A549 treated with Mapracorat at 1 μM for 4 hours (cell line): ENCODE measurements at places on chromosomes 5 and 9. TPM values are rescaled to one million over a fixed set of nuclear protein-coding genes. Genes with fewer than 3 reads are reported as not detected.

The PRDM9 gene
- total RNA-seq: not detected in 5 replicates

The ADGRD2 gene
- not detected in 5 replicates for total RNA-seq

The SLC34A3 gene
- total RNA-seq: 0.08 to 0.28 TPM (median 0.09 TPM) in 3 of 5 replicates, not detected in the others

The ACOT12 gene
- total RNA-seq: 0.23 TPM in 1 of 5 replicates, not detected in the others

The TBC1D13 gene
- total RNA-seq: 19.9 to 20.9 TPM (median 20.6 TPM) in 5 replicates

The IFNB1 gene
- total RNA-seq: not detected in 5 replicates

The ASS1 gene
- total RNA-seq: 18.0 to 21.5 TPM (median 20.0 TPM) in 5 replicates

The PCDHGC3 gene
- total RNA-seq: 5.1 to 6.3 TPM (median 5.9 TPM) in 5 replicates

The LHX6 gene
- total RNA-seq: 1.9 to 2.4 TPM (median 2.1 TPM) in 5 replicates

The PHYHD1 gene
- total RNA-seq: 0.19 to 0.28 TPM (median 0.23 TPM) in 3 of 5 replicates, not detected in the others

The RFX3 gene
- total RNA-seq: 1.2 to 2.4 TPM (median 1.9 TPM) in 5 replicates

The ENHO gene
- total RNA-seq: 1.2 to 2.9 TPM (median 2.3 TPM) in 5 replicates

The HSPA5 gene
- 334 to 360 TPM (median 353 TPM) in 5 replicates for total RNA-seq

The ZBED3 gene
- total RNA-seq: 3.4 to 4.8 TPM (median 3.9 TPM) in 5 replicates

The PRLR gene
- total RNA-seq: 0.02 to 0.28 TPM (median 0.09 TPM) in 4 of 5 replicates, not detected in the other

The FSD1L gene
- total RNA-seq: 3.3 to 4.9 TPM (median 4.1 TPM) in 5 replicates

The ADAMTS2 gene
- 0.08 to 0.15 TPM (median 0.10 TPM) in 4 of 5 replicates, not detected in the other for total RNA-seq

The PROP1 gene
- total RNA-seq: not detected in 5 replicates

The SMIM15 gene
- total RNA-seq: 62.2 to 88.9 TPM (median 69.0 TPM) in 5 replicates

The SV2C gene
- total RNA-seq: 0.04 TPM in 1 of 5 replicates, not detected in the others

The RLN2 gene
- 0.21 to 0.52 TPM (median 0.28 TPM) in 3 of 5 replicates, not detected in the others for total RNA-seq

The PCDHGB4 gene
- total RNA-seq: 0.55 to 1.0 TPM (median 0.97 TPM) in 5 replicates

The TMEM252 gene
- not detected in 5 replicates for total RNA-seq

The SPINK1 gene
- 0.43 to 1.9 TPM (median 1.4 TPM) in 4 of 5 replicates, not detected in the other for total RNA-seq

The COL23A1 gene
- total RNA-seq: not detected in 5 replicates

The PCDHB1 gene
- not detected in 5 replicates for total RNA-seq

The IFNA21 gene
- total RNA-seq: not detected in 5 replicates

The CCNJL gene
- 10.0 to 12.3 TPM (median 11.8 TPM) in 5 replicates for total RNA-seq

The HEMGN gene
- not detected in 5 replicates for total RNA-seq

The NCS1 gene
- total RNA-seq: 33.2 to 53.3 TPM (median 48.3 TPM) in 5 replicates

The FOXD4L3 gene
- 0.08 to 0.16 TPM (median 0.10 TPM) in 3 of 5 replicates, not detected in the others for total RNA-seq

The SEC24A gene
- 11.3 to 15.7 TPM (median 13.4 TPM) in 5 replicates for total RNA-seq

The WDR38 gene
- total RNA-seq: 0.11 to 0.15 TPM (median 0.13 TPM) in 4 of 5 replicates, not detected in the other

The PDCD1LG2 gene
- total RNA-seq: 0.16 to 0.29 TPM (median 0.19 TPM) in 5 replicates

The PHF24 gene
- 0.07 to 0.42 TPM (median 0.24 TPM) in 5 replicates for total RNA-seq

The CAPSL gene
- total RNA-seq: not detected in 5 replicates

The FAF2 gene
- total RNA-seq: 44.1 to 51.2 TPM (median 46.5 TPM) in 5 replicates

The PTGES gene
- total RNA-seq: 146 to 175 TPM (median 148 TPM) in 5 replicates

The SPATA31D4 gene
- total RNA-seq: not detected in 5 replicates

The ANKRD55 gene
- total RNA-seq: 0.06 TPM in 1 of 5 replicates, not detected in the others

The PIK3R1 gene
- 6.0 to 8.5 TPM (median 7.0 TPM) in 5 replicates for total RNA-seq

The OR1J2 gene
- total RNA-seq: not detected in 5 replicates

The RORB gene
- not detected in 5 replicates for total RNA-seq
